ENCODE measurements at places on chromosomes 2 and 18.

DNA sequence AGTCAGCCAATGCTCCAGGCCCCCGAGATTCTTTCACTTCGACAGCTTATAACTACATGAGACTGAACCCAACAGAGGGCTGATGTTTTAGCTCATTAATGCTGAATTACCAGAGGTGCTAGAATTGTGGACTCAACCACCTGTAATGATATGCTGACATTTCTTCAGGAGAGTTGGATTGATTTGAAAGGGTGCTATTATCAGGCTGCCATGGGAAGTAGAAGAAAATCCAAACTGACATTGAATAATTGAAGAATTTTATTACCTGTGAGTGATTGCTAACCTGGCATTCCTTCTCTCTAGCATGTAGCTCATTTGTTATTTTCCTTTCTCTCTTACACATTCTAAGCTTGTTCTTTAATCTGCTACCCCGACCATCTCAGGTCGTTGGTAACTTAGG is 488.8 kb downstream of the PID1 start:
- H3K36me3 ChIP-seq = no peaks in the 10 kb centered on the region
- H3K4me1 ChIP-seq = no peaks in the 10 kb centered on the region
- H3K27me3 ChIP-seq = no peaks in the 10 kb centered on the region
- H3K27ac ChIP-seq = no peak overlapping the region
- no peak overlapping the region for H3K4me3 ChIP-seq

GRCh38 chr2:72117029-72117428 is 30.6 kb downstream of the CYP26B1 start:
- no peaks in the 10 kb centered on the region for H3K27me3 ChIP-seq
- no peak overlapping the region for H3K27ac ChIP-seq
- no peaks in the 10 kb centered on the region for H3K36me3 ChIP-seq
- DNase-seq = no peak
- H3K4me3 ChIP-seq = no peak overlapping the region
- H3K4me1 ChIP-seq = no peaks in the 10 kb centered on the region

DNA sequence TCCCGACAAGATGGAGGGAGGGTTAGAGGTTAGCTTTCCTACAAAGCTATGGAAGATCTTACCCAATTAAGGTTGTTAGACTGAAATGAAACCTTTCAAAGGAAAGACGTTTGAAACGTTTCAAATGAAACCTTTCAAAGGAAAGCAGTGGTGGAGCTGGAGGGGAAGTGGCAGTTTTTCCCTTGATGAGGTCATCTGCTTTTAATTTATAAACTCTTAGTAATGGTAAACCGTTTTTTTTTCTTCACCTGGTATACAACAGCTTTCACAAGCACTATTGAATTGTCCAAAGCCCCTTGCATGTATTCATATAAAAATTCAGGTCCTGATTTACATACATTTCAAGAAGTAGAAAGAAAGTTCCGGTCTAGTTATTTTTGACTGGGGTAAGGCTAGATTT is 7.4 kb downstream of the PMAIP1 start:
- H3K27me3 ChIP-seq = no peaks in the 10 kb centered on the region
- H3K4me3 ChIP-seq = no peak overlapping the region

DNA sequence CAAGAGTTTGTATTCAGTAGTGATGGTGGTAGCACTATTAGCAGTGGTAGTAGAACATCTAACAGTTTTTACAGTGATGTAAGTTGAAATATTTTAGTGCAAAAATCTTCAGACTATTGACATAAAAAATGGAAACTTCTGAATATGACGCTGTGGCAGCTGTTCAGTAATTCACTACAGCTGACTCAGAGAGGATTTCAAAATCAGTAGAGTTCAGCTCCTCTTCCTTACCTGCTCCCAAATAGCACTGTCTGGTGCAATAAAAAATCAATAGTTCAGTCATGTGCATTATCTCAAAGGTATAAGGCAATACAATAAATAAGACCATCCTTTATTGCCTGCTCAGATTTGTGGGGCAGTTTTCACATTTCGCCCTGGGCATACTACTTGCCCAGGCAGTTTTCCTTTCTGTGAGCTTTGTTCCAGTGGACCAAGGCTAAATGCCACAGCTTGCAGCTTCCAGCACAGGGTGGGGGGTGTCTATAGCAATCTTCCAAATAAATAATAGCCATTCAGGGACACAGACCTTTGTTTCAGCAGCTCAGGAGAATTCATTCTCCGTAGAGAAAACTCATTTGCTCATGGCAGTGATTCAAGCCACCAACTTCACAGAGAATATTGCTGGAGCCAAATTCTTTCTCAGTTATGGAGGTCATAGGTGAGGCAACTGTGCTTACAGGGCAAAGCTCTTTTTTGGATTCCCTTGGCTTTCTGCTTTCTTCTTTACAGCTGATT is 33.9 kb upstream of the GORASP2 start:
- no peaks in the 10 kb centered on the region for H3K36me3 ChIP-seq
- H3K27me3 ChIP-seq = no peaks in the 10 kb centered on the region
- no peak for DNase-seq
- H3K4me3 ChIP-seq = no peak overlapping the region
- no peaks in the 10 kb centered on the region for H3K4me1 ChIP-seq
- no peak overlapping the region for H3K27ac ChIP-seq

DNA sequence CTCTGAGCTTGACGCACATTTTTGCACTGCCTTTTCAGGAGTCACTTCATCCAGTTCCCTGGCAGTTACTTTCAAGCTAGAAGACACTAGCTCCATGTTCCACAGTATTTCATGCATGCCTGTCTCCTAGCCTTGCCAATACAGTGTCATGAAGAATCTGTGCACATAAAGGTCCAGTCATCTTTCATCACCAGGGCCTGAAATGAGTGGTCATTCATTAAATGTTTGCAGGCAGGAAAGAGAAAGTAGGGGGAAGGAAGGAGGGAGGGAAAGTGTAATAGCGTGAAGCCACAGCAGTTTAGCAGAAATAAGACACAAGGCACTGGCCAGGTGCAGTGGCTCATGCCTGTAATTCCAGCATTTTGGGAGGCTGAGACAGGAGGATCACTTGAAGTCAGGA is 92.4 kb upstream of the COPS8 start:
- no peak for DNase-seq
- H3K27ac ChIP-seq = no peak overlapping the region
- H3K27me3 ChIP-seq = no peaks in the 10 kb centered on the region
- no peak overlapping the region for H3K4me3 ChIP-seq

DNA sequence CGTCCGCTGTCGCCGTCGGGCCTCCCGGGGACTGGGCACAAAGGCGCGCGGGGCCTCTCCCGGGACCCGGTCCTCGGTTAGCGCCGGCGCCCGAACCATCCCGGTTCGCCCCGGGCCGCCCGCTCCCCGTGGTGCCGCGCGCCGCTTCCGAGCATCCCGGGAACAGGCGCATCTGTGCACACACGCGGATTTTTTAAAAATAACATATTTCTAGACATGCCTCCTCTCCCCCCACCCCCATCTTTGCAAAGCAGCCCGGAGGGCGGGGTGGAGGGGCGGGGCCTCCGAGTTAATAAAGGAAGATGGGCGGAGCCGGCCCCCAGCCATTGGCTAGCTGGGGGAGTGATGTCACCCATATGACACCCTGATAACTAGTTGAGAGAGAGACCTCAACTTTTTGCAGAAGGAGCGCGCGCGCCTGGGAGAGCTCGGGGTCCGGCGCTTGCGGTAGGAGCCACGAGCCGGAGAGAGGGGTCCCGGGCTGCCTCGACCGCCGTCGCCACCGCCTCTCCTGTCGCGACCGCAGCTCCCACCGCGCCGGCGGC is at the start of gene SOX11:
Gene SOX11 (plus strand): TSS at position 400 of the 545 bp plus-strand sequence. CDS start 338 bp downstream, outside the sequence.
- no peak within 1 kb of the TSS for H3K27ac ChIP-seq
- no peaks in the 10 kb centered on the region for H3K36me3 ChIP-seq
- H3K4me1 ChIP-seq = peaks cover 4% of the 10 kb centered on the region
- peaks cover 76% of the 10 kb centered on the region for H3K27me3 ChIP-seq

- no peak overlapping the region for H3K27ac ChIP-seq
- no peak for DNase-seq
- no peak overlapping the region for H3K4me3 ChIP-seq
- no peaks in the 10 kb centered on the region for H3K27me3 ChIP-seq
- no peaks in the 10 kb centered on the region for H3K36me3 ChIP-seq
- no peaks in the 10 kb centered on the region for H3K4me1 ChIP-seq
These were observed 50.0 kb downstream of the KCNG2 start for GRCh38 chr18:79847606-79848293.

DNA sequence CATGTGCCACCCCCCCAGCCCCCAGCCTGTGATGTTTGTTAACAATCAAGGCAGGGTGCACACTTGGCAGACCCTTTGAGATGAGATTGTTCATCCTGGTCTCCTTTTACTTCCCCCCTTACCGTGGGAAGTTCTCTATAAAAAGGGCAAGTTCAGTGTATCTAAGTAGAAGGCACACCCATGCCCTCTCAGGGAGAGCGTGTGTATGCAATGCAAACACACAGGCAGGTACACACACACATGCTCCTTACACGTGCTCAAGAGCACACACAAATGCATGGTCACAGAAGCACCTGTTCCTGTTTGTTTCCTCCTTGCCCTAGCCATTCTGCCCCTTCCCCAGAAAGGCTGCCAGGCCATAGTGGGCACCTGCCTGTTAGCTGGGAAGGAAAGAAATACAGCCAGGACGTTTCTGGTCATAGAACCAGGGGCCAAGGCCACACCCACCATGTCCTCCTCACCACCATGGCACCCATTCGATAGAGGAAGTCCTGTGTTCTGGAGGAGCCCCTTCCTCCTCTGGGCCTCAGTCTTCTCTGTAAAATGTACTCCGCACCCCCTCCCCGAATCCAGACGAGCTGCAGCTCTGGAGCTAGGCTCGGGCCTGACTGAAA is 3.1 kb downstream of the ATOH8 start:
- peaks cover 43% of the 10 kb centered on the region for H3K27me3 ChIP-seq
- no peak overlapping the region for H3K27ac ChIP-seq
- no peak for DNase-seq
- peaks cover 12% of the 10 kb centered on the region for H3K4me1 ChIP-seq
- H3K4me3 ChIP-seq = no peak overlapping the region

GRCh38 chr18:11529081-11529480 is 80.3 kb upstream of the SLC35G4 start:
- no peaks in the 10 kb centered on the region for H3K4me1 ChIP-seq
- DNase-seq = no peak
- no peak overlapping the region for H3K4me3 ChIP-seq
- H3K36me3 ChIP-seq = no peaks in the 10 kb centered on the region
- no peak overlapping the region for H3K27ac ChIP-seq

- H3K27me3 ChIP-seq = no peaks in the 10 kb centered on the region
- DNase-seq = no peak
These were observed 1.2 kb downstream of the THAP4 start for GRCh38 chr2:241635756-241636155.

GRCh38 chr2:122486086-122486485 is 730.6 kb downstream of the TSN start:
- H3K4me3 ChIP-seq = no peak overlapping the region
- H3K36me3 ChIP-seq = no peaks in the 10 kb centered on the region
- no peak for DNase-seq
- H3K27ac ChIP-seq = no peak overlapping the region
- no peaks in the 10 kb centered on the region for H3K4me1 ChIP-seq
- no peaks in the 10 kb centered on the region for H3K27me3 ChIP-seq

- no peak overlapping the region for H3K4me3 ChIP-seq
- H3K27me3 ChIP-seq = no peaks in the 10 kb centered on the region
- H3K36me3 ChIP-seq = no peaks in the 10 kb centered on the region
- no peak overlapping the region for H3K27ac ChIP-seq
These were observed 119.9 kb downstream of the THADA start for GRCh38 chr2:43475922-43476321.

DNA sequence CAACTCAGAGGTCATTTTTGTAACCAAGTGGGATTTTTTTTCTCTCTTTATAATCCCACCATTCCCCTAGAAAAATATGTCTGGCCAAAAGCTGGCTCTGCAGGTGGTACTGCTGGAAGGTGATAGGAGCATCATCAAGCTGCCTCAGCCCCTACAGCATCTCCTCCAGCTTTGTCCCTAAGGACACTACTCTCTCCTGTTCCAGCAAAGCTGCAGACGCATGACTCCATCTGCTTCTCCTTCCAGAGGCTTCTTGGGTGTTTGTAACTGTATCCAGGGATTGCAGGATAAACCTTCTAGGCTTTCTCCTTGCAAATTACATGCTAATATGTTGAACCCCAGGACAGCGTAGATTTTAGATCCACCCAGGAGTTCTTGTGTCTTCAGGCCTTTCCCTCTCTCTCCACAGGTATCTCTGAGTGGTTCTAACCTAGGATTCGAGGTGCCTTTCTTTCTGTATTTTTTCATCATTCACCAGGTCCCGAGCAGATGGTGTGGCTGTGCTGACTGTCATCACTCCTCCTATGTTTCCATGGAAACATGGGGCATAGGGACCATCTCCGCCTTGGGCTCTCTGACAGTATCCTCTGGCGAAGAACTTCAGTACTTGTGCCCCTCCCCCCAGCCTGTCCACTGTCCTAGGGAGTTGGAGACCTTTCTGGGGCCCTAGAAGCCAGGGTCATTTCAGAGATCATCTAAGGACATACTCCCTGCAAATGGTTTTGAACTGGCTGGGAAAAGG is 34.3 kb downstream of the AFF3 start:
- no peak overlapping the region for H3K27ac ChIP-seq
- no peak overlapping the region for H3K4me3 ChIP-seq
- no peak for DNase-seq

GRCh38 chr2:105241443-105241842 is at the start of gene GPR45:
Gene GPR45 (plus strand): TSS chr2:105241743. CDS start chr2:105241859, 116 bp downstream.
- no peaks in the 10 kb centered on the region for H3K36me3 ChIP-seq
- no peak within 1 kb of the TSS for H3K4me3 ChIP-seq

DNA sequence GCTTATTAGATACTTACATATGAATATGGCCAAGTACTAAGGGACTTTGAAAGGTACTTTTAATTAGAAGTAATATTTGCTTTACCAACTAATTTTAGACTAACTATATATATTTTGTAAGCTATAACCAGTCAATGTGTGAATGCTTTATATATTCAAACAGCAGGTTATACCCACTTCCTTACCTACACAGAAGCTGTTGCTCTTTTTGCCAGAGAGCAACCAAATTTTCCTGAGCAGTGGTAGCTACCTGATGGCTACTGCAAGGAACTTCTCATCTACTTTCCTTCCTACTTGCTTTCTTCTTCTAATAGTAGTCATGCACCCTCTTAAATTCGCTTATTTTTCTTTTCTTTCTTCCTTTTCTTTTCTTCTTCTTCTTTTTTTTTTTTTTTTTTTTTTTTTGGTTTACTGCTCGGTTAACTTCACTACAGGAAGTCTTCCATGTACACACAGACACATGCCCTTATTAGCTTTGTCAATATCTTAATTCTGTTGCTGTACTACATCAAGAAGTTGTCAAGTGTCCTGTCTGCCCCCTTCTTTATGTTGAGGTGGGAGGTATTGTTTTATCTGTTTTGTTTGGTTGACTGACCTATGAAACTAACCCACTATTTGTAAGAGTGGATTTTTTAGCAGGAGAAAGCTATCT is 95.0 kb downstream of the EPC2 start:
- no peak for DNase-seq
- H3K27me3 ChIP-seq = no peaks in the 10 kb centered on the region
- no peak overlapping the region for H3K4me3 ChIP-seq
- H3K36me3 ChIP-seq = no peaks in the 10 kb centered on the region

GRCh38 chr18:79258447-79258846 is 137.3 kb upstream of the NFATC1 start:
- H3K36me3 ChIP-seq = peaks cover 15% of the 10 kb centered on the region
- DNase-seq = no peak
- no peak overlapping the region for H3K4me3 ChIP-seq
- H3K4me1 ChIP-seq = no peaks in the 10 kb centered on the region
- no peak overlapping the region for H3K27ac ChIP-seq
- no peaks in the 10 kb centered on the region for H3K27me3 ChIP-seq

GRCh38 chr2:239029958-239030357 is 182.1 kb downstream of the TWIST2 start:
- H3K27me3 ChIP-seq = peaks cover 19% of the 10 kb centered on the region
- H3K27ac ChIP-seq = no peak overlapping the region
- no peak overlapping the region for H3K4me3 ChIP-seq
- H3K4me1 ChIP-seq = no peaks in the 10 kb centered on the region
- DNase-seq = no peak

- DNase-seq = no peak
- H3K27ac ChIP-seq = no peak overlapping the region
- H3K27me3 ChIP-seq = no peaks in the 10 kb centered on the region
- H3K36me3 ChIP-seq = no peaks in the 10 kb centered on the region
These were observed 144.1 kb downstream of the SOCS6 start for GRCh38 chr18:70432804-70433400.

Measured in thymus (tissue), 14 donors.